Sciatic nerve (tissue), 2 donors: ENCODE measurements at places on chromosomes 2 and 18.

DNA sequence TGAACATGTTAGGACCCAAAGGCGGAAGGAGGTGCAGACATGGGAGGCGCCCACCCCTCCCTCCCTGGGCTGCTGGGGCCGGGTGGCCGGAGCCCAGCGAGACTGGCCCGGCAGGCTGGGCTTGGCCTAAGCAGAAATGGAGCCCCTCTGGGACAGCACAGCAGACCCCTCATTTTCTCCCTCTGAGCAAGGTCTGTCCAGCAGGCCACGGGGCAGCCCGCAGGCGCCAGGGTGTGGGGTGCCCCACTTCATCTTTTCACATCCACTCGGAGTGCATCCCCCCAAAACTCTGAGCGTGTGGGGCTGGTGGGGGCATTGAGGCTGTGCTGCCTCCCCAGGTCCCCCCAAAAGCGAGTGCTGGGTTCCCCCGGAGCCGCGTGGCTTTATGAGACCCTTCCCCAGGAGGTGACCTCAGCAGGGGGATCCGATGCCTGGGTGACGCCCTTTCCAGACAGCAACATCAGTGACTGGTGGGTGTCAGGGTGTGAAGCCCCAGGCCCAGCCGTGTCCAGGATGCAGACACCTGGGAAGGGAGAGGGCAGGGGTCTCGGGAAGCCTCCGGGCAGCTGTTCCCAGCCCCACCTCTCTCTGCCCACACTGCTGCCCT lies 36.7 kb upstream of the GPC1 start:
- DNase-seq = no peak

DNA sequence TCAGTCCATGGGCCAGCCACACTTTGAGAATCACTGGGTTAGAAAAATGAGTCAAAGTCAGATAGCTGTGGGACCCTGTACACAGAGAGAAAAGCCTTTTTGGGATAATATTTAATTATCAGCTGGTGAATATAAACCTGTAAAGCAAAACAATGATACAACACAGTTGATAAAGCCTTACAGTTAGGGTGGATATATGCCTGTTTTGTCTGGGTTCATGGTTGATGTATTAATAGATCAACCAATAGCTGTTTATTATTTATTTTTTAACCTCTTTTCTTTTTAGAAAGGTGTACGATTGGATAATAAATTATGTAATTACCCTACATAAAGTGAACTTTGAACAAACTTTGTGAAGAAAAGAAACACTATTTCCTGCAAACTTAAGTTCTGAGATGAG lies 145.6 kb downstream of the TDRD15 start:
- no peak for DNase-seq

DNA sequence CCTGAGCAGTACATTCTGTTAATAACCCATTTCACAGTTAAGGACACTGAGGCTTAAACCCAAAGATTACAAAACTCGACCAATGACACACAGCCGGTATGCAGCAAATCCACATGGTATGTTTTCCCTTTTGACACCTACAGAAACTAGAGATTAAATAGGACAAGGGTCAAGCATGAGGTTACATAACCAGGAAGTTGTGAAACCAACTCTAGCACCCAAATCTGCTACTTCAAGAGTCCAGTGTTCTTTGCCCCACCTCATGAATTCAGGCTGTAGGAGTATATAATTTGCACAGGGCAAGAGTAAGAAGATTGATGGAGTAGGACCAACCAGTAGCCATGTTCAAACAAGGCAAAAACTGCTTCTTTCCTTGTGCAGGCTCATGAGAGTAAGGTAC lies 249.8 kb downstream of the BCL11A start:
- no peak for DNase-seq

DNA sequence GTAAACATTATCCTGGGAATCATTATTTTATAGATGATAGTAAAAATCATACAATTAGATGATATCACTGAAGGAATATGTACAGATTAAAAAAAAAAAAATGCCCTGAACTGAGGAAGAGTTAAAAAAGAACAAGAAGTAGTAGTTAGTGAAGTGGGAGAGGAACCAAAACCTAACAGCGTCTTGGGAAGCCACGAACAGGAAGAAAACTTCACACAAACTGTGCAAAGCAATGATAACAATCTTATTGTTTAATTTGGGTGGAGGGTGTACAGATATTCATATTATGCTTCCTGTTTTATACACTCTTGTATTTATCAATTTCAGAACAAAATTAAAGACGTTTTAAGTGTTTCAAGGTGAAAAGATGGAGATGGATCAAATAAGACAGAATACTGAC lies 3.5 kb downstream of the HEATR5B start:
- DNase-seq = no peak

GRCh38 chr18:49650426-49650891 lies 88.6 kb downstream of the LIPG start:
- no peak for DNase-seq

DNA sequence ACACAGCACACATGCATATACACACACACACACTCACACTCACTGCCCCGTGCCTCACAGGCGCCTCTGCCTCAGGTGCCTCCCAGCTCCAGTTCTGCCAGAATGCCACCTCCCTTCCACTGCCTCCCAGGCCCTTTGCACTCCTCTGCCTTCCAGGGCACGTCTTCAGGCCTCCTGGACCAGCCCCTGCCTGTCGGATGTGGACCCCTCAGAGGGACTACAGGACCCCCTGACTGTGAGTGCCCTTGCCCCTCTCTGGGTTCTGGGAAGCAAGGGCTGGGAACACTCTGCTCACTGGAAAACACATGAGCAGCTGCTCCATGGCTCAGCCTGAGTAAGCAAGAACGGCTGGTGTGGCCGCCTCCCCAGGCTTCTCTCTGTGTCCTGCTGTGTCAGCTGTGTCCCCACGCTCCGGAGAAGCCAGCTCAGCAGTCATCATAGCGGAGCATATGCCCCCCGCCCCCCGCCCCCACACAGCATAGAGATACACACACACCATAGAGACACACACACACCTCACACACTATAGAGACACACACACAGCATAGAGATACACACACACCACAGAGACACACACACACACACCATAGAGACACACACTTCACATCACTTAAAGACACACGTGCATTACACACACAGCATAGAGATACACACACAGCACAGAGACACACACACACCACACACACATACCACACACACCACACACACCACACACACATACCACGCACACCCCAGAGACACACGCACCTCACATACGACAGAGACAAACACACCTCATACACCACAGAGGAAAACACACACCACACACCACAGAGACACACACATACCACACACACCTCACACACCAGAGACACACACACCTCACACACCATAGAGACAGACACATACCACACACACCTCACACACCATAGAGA lies 271.3 kb downstream of the CYRIA start:
- no peak for DNase-seq

- no peak for DNase-seq
Measured at GRCh38 chr2:58594762-58595161, 353.6 kb upstream of the FANCL start.

GRCh38 chr2:121184248-121184862 lies 100.6 kb downstream of the TFCP2L1 start:
- DNase-seq = no peak

DNA sequence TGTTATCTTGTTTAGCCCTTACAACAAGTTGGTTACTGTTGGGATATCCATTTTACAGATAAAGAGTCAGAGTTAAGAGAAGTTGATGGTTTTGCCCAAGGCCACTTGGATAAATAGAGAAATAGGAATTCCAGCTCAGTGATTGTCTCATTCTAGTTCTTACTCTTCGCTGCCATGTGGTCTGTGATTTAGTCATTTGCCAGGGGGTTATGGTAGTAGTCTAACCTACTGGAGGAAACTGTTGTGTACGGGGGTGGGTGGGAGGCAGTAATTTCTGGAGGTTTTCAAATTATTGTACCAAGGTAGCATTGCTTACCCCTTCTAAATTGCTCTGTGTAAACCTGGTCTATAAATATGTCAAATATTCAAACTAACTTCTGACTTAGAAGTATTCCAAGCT lies 110.4 kb downstream of the MAP2 start:
- DNase-seq = no peak

- DNase-seq = no peak
Measured at GRCh38 chr2:190478572-190479195, 55.8 kb downstream of the NEMP2 start.

GRCh38 chr2:3424171-3424795 lies 44.8 kb downstream of the TRAPPC12 start:
- DNase-seq = no peak

DNA sequence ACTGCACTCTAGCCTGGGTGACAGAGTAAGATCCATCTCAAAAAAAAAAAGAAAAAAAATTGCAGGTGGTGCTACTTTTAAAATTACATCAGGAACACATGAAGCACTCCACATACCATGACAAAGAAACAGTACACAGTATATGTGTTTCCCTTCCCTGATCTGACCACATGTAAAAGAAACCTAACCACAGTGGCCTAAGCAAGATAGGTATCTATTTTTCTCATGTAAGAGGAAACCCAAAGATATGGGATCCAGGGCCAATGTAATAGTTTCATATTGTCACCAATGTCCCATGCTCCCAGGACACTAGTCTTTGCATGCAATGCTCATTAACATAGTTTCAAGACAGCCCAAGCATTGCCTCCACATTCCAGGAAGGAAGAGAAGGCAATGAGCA lies 99.9 kb downstream of the DYM start:
- no peak for DNase-seq

GRCh38 chr2:60541056-60541651 lies 12.3 kb downstream of the BCL11A start:
- DNase-seq = no peak

DNA sequence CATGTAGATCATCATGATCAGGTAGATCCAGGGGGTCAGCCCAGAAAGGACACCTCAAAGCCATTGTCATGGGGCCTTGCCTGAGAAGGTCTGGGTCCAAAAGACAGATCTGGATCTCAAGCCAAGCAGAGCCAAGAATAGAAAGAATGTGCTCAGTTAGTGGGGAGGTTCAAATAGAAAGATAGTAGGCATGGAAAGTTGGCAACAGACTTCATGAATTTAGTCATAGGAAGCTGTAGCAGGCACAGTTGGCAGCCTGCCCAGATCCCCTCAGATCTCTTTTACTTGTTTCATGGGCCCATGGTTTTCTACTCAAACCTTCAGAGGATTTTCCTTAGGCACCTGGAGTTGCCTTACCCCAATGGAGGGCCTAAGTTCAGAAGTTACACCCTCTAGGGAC lies 767.0 kb downstream of the SLC4A3 start:
- no peak for DNase-seq

DNA sequence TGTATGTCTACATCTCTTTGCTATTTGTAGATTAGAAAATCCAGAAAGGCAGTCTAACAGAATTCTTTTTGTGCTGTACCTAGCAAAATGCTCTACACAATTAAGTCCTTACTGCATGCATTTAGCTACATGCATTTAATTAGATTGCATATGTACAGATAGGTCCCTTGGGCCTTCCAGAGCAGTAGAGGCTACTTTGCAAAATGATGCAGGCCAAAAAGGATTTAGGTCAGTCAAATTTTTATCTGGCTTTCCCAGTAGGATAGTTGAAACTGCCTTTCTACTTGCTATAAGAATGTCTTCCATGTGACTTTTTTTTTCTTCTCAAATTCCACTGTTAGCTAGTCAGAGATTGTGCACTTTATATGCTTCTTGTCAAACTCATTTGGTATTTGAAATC lies 19.3 kb downstream of the GALNT13 start:
- no peak for DNase-seq

DNA sequence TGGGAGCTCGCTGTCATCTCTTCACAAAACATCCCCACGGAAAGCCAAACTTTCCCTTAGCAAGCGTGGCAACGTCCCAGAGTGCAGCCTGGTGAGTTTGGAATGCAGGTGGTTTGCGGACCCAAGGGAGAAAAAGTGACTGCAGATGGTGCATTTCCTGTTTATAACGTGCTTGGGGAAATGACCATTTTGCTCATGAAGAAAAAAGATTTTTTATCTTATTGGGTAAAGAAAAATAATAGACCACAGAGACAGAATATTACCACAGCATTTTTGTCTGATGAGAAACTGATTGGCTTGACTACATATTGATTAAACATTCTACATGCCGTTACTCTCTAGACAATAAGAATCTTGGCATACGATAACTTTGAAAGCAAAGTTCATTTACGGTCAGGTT lies 136.5 kb downstream of the COPS8 start:
- DNase-seq = no peak

DNA sequence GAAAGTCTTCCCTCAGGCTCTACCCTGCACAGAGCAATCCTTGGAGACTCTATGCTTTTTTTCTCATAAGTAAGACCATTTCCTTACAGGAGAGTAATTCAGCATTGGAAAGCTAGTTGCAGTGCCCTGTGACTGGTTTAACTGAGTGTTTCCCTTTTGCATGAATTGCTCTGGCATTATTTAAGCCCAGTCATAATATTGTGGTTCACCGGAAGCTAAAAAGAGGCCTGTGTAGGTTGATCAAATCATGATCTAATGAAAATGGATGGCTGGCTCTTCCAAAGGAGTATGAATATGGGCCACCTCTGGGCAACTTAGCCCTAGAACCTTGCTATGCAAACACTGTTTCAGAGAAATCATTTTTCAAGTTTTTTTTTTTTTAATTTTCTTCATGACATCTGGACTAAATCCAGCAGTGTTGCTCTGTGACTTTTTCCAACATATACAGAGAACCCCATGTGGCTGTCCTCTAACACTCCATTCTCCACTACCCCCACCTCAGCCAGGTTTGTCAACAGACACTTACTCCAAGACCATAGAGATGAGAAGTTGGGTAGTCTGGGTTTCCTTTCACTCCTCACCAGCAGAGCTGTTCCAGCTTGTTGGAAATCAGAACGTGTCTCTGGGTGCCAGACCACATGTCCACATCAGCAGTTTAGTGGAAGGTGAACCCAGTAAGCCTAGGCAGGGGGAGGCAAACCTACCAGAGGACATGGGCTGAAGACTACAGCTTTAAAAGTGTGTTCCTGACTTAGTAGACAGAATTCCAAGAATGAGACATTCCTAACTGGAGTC lies 175.2 kb upstream of the SLC14A2 start:
- no peak for DNase-seq

- peak; percentile 82 for DNase-seq
Measured at GRCh38 chr2:127701651-127702394, 526 bp downstream of the SFT2D3 start.
